ENCODE measurements at places on chromosomes 3 and 15.

DNA sequence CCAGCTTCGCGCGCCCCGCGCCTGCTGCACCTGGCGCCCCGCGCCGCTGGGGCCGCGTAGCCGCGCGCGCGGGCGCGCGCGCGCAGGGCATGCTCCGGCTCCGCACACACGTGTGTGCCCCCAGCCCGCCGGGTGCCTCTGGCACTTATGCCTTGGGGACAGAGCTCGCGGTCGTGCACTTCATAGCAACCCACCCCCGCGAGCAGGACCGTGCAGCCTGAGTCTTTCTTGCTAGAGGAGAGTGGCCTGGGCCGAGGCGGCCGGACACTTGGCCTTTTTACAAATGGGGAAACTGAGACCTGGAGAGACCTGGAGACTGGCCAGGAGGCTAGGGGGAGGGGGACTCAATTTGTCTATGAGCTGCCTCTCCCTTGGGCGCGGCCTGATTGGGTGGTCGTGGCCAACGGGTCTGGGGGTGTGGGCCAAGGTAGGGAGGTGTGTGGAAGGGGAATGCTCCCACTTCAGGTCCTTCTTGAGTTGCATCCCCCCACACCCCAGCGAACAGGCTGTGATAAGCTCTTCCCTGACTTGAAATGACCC lies 562 bp downstream of the NBEAL2 start:
- DNase-seq, result no peak

DNA sequence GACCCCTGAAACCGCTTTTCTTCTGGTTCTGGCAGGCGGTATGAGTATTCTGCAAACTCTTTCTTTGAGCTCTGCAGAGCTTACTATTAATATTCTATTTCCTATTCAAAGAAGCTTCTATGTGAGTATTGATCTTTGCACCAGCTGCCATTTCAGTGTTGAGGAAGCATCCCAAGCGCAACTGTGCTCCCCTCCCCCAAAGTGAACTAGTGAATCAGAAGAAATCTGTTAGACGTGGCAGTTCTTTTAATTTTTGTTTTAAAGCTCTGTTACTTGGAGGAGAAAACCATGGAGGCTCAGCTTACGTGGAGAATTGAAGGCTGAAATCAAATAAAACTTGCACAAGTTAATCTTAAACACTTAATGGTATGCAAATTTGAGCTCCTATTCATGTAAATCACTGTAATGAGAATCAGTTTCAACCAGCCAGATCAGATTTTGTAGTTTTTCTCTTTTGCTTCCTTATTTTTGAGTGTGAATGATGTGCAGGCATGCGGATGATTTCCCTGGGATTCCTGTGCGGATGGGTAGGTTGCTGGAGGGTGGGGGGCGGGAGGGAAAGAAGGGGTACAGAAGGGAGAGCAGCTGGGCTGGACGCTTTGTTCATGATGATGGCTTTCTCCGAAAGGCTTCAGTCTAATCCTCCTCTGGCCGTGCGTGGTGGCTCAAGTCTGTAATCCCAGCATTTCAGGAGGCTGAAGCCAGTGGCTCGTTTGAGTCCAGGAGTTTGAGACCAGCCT lies 16.1 kb upstream of the AGBL1 start:
- DNase-seq, result no peak

DNA sequence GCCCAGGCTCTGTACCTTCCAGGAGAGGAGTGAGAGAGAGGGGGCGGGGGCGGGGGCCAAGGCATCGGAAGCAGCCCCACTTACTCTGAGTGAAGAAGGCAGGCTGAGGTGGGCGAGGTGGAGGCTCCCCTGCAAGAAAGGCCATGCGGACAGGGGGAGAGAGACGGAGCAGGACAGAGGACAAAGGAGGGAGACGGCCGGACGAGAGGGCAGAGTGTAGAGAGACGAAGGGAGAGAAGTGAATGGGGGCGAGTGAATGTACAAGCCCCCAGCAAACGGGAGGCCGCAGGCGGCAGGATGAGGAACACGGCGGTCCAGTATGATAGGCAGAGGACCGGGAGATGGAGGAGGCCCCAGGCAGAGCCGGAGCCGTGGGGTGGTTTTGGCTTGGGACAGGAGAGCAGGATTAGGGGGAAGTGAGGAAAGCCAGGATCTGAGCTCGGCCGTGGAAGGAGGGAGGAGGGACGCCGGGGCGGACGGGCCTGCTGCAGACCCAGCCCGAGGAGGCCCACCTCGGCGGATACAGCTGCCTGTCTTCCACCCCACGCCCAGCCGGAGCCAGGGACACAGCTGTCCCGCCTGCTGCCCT lies 38.8 kb downstream of the TNK2 start:
- DNase-seq, result no peak

DNA sequence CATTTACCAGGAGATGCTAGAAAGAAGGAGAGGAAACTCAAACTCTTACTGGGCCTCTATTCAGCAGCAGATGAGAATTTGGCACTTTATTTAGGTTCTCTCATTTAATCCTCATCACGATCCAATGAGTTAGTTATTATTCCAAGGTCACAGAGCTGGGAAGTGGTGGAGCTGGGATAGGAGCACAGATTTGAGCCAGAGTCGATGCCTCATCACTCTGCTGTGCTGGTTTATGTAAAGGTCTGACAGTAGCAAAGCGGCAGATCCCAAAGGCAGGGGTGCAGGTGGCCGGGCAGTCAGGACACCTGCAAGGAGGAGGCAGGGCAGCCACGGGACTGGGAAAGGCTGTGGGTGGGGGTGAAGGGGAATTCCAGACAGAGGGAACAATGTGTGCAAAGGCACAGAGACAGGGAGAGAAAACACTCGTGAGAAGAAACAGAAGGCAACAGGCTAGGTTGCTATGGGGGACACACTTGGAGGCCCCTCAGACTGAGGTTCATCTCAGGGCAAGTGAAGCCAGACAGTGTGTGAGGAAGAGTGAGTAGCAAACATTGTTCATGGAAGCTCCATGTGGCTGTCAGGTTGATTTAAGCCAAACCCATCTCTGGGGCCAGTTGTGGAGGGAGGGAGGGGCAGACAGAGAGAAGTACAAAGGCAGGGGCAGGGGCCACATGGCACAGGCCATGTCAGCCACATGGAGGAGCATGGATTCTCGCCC lies 26.8 kb downstream of the RAB6B start:
- no peak for DNase-seq

GRCh38 chr15:52137432-52138357 lies 25.1 kb upstream of the BCL2L10 start:
- no peak for DNase-seq
